ENCODE measurements at places on chromosomes 11 and 22. TPM values are rescaled to one million over a fixed set of nuclear protein-coding genes. Genes with fewer than 3 reads are reported as not detected.

SLC36A4 gene
- polyA plus RNA-seq = 21.1 TPM

GRCh38 chr11:130603335-130603906, 155.0 kb downstream of the ADAMTS15 start:
- H3K36me3 ChIP-seq = no peaks in the 10 kb centered on the region
- DNase-seq = no peak
- no peak overlapping the region for H3K27ac ChIP-seq
- H3K27me3 ChIP-seq = no peaks in the 10 kb centered on the region
- no peak overlapping the region for H3K4me3 ChIP-seq

LRRC74B gene
- not detected for polyA plus RNA-seq

- H3K36me3 ChIP-seq = no peaks in the 10 kb centered on the region
- H3K4me1 ChIP-seq = no peaks in the 10 kb centered on the region
- H3K4me3 ChIP-seq = no peak overlapping the region
- no peak overlapping the region for H3K27ac ChIP-seq
- no peaks in the 10 kb centered on the region for H3K27me3 ChIP-seq
Observed at GRCh38 chr11:1953489-1954266, 6.5 kb downstream of the MRPL23 start.

DNA sequence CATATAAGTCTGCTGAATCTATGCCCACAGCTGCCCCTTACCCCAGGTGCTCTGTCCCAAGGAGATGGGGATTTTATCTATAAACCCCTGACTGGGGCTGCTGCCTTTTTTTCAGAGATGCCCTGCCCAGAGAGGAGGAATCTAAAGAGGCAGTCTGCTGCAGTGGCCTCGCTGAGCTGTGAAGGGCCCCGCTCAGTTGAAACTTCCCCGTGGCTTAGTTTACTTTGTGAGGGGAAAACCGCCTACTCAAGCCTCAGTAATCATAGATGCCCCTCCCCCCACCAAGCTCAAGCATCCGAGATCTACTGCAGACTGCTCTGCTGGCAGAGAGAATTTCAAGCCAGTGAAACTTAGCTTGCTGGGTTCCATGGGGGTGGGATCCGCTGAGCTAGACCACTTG, 7.4 kb upstream of the SCGB1D4 start:
- peaks cover 22% of the 10 kb centered on the region for H3K4me1 ChIP-seq
- no peak overlapping the region for H3K4me3 ChIP-seq
- no peak for DNase-seq
- peaks cover 13% of the 10 kb centered on the region for H3K27me3 ChIP-seq

GRCh38 chr11:107566569-107566968, 1.0 kb upstream of the ALKBH8 start:
- H3K4me1 ChIP-seq = peaks cover 20% of the 10 kb centered on the region
- DNase-seq = no peak
- H3K4me3 ChIP-seq = no peak overlapping the region
- no peak overlapping the region for H3K27ac ChIP-seq

KRTAP5-11 gene
- polyA plus RNA-seq = not detected

OR51B2 gene
- not detected for polyA plus RNA-seq

TAGLN gene
- polyA plus RNA-seq = 3.6 TPM

OR6A2 gene
- not detected for polyA plus RNA-seq

CNIH2 gene
- polyA plus RNA-seq = 1.2 TPM

OR2AT4 gene
- polyA plus RNA-seq = not detected

DNA sequence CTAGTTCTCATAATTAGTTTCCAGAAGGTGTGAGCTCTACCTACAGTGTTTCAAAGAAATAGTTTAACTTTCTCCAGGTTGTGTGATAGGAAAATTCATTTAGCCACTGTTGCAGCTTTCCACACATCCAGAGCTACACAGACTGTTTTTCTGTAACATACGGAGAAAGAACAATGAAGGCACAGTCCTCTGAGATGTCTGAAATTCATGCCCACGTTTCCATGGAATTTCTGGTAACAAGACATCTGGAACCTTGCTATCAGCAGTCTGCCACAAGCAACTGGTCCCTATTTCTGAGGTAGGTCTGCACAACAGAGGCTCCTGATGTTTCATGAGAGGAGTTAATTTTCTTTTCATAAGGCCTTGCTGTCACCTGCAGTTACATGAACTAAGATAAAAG, 273.3 kb upstream of the C11orf87 start:
- no peak overlapping the region for H3K27ac ChIP-seq
- no peaks in the 10 kb centered on the region for H3K36me3 ChIP-seq
- no peaks in the 10 kb centered on the region for H3K27me3 ChIP-seq

GRCh38 chr22:25492841-25493734, 71.4 kb upstream of the GRK3 start:
- peaks cover 34% of the 10 kb centered on the region for H3K4me1 ChIP-seq
- H3K4me3 ChIP-seq = no peak overlapping the region
- no peak overlapping the region for H3K27ac ChIP-seq
- H3K27me3 ChIP-seq = peaks cover 5% of the 10 kb centered on the region

GRCh38 chr11:126311401-126312291, 7.8 kb downstream of the DCPS start:
- peak overlapping the region; percentile 3 for H3K4me3 ChIP-seq
- H3K36me3 ChIP-seq = peaks cover 4% of the 10 kb centered on the region
- H3K27me3 ChIP-seq = no peaks in the 10 kb centered on the region
- peak; percentile 78 for DNase-seq
- H3K4me1 ChIP-seq = peaks cover 51% of the 10 kb centered on the region

DNA sequence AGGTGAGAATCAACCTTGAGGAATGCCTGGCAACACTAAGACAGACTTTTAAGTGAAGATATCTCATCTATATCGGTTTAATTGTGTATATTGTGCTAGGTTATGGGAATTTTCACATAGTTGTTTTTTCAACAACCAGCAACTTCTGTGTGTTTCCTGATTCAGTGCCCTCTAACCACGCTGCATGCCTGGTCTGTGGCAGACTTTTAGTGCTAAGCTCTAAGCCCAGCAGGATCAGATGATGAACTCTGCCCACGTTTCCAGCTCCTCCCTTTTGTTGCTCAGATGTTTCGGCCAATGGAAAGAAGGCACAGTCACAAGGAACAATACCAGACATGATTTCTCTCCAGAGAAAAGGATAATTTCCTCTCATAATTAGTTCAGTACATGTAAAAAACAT, 1.4 kb upstream of the VWA5A start:
- H3K27me3 ChIP-seq = no peaks in the 10 kb centered on the region
- H3K36me3 ChIP-seq = peaks cover 17% of the 10 kb centered on the region
- DNase-seq = no peak
- no peak overlapping the region for H3K4me3 ChIP-seq

ENTHD1 gene
- polyA plus RNA-seq = not detected

DNA sequence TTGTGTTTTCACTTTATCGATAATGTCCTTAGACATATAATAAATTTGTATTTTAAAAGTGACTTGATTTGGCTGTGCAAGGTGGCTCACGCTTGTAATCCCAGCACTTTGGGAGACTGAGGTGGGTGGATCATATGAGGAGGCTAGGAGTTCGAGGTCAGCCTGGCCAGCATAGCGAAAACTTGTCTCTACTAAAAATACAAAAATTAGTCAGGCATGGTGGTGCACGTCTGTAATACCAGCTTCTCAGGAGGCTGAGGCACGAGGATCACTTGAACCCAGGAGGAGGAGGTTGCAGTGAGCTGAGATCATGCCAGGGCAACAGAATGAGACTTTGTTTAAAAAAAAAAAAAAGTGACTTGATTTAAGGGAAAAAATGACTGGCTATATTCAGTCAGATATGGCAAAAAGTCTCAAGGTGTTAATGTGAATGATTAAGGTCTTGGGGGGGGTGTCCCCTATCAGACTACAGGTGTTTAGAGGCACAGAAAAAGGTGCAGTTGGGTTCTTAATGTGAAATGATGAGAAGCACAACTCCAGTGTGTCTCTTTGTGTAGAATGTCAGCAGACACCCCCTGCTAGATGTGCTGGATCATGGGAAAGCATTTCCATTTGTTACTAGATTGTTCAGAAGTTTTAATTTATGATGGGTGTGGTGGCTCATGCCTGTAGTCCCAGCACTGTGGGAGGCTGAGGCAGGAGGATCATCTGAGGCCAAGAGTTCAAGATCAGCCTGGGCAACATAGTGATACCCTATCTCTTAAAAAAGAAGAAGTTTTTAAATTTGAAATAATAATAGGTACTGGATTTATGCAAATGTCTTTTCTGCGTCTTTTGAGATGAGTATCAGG, 17.0 kb downstream of the NEAT1 start:
- peaks cover 49% of the 10 kb centered on the region for H3K36me3 ChIP-seq
- no peak overlapping the region for H3K4me3 ChIP-seq
- H3K27me3 ChIP-seq = no peaks in the 10 kb centered on the region

- no peaks in the 10 kb centered on the region for H3K27me3 ChIP-seq
- H3K4me3 ChIP-seq = no peak overlapping the region
- no peak overlapping the region for H3K27ac ChIP-seq
- no peaks in the 10 kb centered on the region for H3K4me1 ChIP-seq
- DNase-seq = no peak
- H3K36me3 ChIP-seq = no peaks in the 10 kb centered on the region
Observed at GRCh38 chr11:115201111-115201792, 303.0 kb downstream of the CADM1 start.

GRCh38 chr11:58864335-58864734, 19.8 kb upstream of the GLYATL2 start:
- H3K27ac ChIP-seq = no peak overlapping the region
- H3K4me1 ChIP-seq = no peaks in the 10 kb centered on the region
- no peaks in the 10 kb centered on the region for H3K27me3 ChIP-seq
- DNase-seq = no peak

All from CD14-positive monocyte (primary cell).